ENCODE measurements at places on chromosomes 5 and 9. TPM values are rescaled to one million over a fixed set of nuclear protein-coding genes. Genes with fewer than 3 reads are reported as not detected.

- no peaks in the 10 kb centered on the region for H3K36me3 ChIP-seq
Measured at GRCh38 chr5:179967489-179967888, 59.8 kb upstream of the TBC1D9B start.

DNA sequence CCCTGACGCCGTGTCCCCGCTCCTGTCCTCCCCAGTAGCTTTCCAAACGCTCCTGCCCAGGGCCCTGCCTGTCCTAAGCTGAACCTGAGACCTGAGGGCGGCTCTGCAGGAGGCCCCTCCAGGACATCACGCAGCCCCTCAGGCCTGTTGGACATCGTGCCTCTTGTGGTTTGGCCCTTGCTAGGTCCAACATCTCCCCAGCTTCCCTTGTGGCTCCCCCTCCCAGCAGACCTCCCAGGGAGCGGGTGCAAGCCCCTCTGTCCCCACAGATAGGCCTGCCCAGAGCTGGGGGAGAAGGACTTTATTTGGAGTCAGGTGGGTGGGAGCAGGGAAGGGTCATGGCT, 4.1 kb downstream of the OBP2B start:
- peaks cover 1% of the 10 kb centered on the region for H3K36me3 ChIP-seq
- DNase-seq, result no peak
- no peak overlapping the region for H3K27ac ChIP-seq
- H3K4me3 ChIP-seq, result no peak overlapping the region
- H3K4me1 ChIP-seq, result peaks cover 4% of the 10 kb centered on the region
- peaks cover 13% of the 10 kb centered on the region for H3K27me3 ChIP-seq

GRCh38 chr9:36208521-36209253, 18.0 kb downstream of the CLTA start:
- peaks cover 60% of the 10 kb centered on the region for H3K4me1 ChIP-seq
- peaks cover 22% of the 10 kb centered on the region for H3K36me3 ChIP-seq
- peak overlapping the region; percentile 95 for H3K27ac ChIP-seq
- H3K27me3 ChIP-seq, result no peaks in the 10 kb centered on the region
- DNase-seq, result no peak
- no peak overlapping the region for H3K4me3 ChIP-seq

DNA sequence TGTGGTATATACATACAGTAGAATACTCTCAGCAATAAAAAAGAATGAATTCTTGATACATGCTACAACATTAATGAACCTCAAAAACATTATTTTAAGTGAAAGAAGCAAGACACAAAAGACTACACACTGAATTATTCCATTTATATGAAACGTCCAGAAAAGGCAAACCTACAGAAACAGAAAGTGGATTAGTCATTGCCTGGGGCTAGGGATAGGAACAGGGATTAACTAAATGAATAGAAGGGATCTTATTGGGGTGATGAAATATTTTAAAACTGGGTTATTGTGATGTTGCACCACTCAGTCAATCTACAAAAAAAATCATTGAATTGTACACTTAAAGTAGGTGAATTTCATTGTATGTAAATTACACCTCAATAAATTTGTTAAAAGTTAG, 326.7 kb downstream of the PIK3R1 start:
- no peak for DNase-seq
- H3K36me3 ChIP-seq, result no peaks in the 10 kb centered on the region
- no peaks in the 10 kb centered on the region for H3K4me1 ChIP-seq
- H3K4me3 ChIP-seq, result no peak overlapping the region

DNA sequence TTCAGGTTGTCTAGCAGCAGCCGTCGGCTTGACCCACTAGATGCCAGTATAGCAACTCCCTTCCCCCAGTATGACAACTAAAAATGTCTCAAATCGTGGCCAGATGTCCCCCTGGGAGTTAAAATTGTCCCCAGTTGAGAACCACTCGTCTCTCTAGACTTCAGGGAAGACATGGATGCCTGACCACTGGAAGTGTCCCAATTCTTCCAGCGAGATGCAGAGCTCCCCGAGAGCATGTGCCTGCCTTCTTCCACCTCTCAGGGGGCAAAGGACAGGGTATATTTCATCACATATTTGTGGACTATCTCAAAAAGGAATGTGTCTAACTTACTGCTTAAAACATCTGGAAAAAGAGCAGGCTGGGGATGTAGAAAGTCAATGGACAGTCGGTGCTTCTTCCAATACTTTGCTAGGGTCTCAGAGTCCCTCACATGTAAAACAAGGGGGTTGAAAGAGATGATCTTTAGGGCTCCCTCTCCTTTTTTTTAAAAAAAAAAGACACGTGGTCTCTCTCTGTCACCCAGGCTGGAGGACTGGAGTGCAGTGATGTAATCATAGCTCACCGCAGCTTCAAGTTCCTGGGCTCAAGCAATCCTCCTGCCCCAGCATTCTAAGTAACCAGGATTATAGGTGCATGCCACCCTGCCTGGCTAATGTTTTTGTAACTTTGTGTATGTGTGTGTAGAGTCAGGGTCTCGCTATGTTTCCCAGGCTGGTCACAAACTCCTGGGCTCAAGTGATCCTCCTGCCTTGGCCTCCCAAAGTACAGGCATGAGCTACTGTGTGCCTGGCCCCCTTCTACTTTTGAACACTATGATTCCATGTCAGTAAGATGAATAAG, 190.6 kb downstream of the DAB2IP start:
- H3K4me3 ChIP-seq, result no peak overlapping the region
- DNase-seq, result no peak
- no peaks in the 10 kb centered on the region for H3K27me3 ChIP-seq
- H3K36me3 ChIP-seq, result no peaks in the 10 kb centered on the region
- peaks cover 17% of the 10 kb centered on the region for H3K4me1 ChIP-seq

DNA sequence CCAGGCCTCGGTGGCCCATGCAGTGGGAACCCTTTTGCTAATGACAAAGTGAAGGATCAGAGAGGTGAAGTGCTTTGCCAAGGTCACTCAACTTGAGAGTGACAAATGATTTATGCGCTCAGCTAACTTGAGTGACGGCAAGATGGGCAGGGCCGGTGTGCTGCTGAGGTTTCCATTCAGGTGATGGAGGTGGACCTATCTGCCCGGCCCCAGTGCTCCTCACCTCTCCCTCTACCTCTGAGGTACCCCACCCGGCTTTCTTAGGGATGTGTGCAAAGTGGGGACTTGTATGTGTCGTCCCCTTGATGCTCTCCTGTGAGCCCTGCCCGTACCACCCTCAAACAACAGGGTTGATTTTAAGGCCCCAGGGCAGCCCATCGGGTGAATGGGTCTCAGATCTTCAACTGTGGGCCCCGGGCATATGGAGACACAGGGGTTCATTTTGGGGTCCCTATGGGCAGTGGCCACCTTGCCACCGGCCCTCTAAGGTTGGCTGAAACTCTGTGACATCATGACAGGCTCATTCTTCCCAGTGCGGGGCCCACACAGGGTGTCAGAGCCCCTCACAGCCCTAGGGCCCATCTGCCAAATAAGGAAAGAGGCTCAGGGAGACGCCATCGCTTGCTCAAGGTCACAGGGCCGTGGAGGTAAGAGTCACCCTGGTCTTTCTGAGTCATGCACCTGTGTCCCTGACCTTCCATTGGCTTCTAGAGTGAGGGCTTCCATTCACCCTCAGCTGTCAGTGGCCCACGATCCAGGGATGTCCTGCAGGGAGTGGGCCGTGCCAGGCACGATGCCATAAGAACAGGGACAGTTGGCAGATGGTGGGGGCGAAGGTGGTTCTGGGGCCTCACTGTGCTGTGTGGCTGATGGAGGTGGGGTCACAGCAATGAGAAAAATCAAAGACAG, 170.6 kb upstream of the MVB12B start:
- no peak overlapping the region for H3K27ac ChIP-seq
- no peak for DNase-seq
- no peaks in the 10 kb centered on the region for H3K4me1 ChIP-seq
- no peak overlapping the region for H3K4me3 ChIP-seq

DNA sequence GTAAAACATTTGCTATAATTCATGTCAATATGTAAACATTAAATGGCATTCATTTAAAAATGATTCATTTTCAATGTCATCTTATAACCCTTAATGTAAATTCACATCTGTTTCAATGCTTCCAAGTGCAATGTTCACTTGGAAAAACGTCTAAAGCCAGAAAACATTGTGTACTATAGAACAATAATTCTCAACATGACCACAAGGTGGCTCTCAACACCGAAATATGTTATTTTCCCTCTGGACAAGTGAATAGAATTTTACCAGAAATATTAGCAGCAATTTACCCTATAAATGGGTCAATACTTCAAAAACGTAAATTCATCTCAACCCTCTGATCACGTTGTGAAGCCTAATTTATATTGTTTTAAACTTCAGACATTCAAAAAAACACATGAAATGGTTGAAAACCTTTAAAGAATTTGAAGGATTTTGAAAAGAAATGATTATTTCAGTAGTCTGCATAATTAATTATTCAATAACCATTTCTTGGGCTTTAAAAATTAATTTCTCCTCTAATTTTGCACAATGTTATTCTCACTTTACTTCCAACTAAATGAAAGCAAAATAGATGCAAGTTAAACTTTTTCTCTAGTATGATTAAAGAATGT, 11.0 kb downstream of the CDH10 start:
- no peaks in the 10 kb centered on the region for H3K36me3 ChIP-seq
- H3K4me1 ChIP-seq, result no peaks in the 10 kb centered on the region
- DNase-seq, result no peak
- no peak overlapping the region for H3K4me3 ChIP-seq

- H3K27me3 ChIP-seq, result no peaks in the 10 kb centered on the region
- H3K27ac ChIP-seq, result no peak overlapping the region
- H3K36me3 ChIP-seq, result no peaks in the 10 kb centered on the region
- H3K4me3 ChIP-seq, result no peak overlapping the region
Measured at GRCh38 chr5:101431201-101431600, 528.1 kb upstream of the ST8SIA4 start.

The IL5 gene
- total RNA-seq, result 1.3 TPM

The LRRC19 gene
- total RNA-seq, result not detected

The EFNA5 gene
- total RNA-seq, result not detected

The BSPRY gene
- 14.3 TPM for total RNA-seq

The WDR38 gene
- not detected for total RNA-seq

The GMCL2 gene
- not detected for total RNA-seq
